ENCODE measurements at places on chromosomes 16 and 17.

- no peak for DNase-seq
Measured at GRCh38 chr16:71297341-71297634, 8.1 kb upstream of the CMTR2 start.

GRCh38 chr16:84418056-84418849, 49.9 kb downstream of the ATP2C2 start:
- DNase-seq = no peak

DNA sequence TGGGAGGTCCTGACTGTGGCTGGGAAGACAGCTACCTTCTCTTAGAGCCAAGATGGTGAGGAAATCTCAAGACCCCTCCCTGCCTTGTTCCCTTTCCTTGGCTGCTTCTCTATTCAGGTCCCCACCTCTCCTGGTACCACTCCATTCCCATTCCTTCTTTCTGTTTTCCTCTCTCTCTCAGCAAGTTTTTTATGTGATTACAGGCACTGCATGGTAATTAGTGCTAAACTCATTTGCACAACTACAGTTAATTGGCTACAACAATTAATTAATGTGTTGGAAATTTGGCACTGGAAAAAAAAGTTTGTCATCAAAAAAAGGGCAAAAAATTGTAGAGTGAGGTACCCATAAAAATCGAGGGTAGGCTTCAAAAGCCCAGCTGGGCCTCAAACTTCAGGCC, 45.3 kb downstream of the NEUROD2 start:
- DNase-seq = no peak

DNA sequence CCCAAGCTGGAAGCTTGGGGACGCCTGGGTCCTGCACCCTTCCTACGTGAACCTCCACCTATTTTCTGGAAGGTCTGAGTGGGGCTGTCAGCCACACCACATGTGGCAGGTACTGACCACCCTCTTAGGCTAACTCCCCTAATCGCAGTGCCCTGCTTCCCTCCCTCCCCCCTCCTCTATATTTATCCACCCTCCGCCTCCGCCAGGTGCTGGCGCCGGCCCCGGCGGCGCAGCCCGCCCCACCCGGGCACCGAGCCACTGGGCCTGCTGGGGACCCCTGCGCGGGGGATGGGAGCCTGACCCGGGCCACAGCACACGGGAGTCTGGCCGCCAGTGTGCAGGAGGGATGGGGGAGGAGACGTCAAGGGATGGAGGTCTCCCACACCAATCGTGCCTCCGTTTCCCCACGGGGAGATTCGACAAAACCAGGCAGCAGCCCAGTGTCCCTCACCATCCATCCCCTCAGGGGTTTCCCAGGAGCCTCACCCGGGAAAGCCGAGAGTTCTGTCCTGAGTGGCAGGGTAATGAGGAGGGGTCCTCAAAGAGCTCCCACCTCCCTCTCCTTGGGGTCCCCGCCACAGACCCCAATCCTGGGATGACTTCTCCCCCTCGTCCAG, 1.3 kb downstream of the PLEKHH3 start:
- no peak for DNase-seq

DNA sequence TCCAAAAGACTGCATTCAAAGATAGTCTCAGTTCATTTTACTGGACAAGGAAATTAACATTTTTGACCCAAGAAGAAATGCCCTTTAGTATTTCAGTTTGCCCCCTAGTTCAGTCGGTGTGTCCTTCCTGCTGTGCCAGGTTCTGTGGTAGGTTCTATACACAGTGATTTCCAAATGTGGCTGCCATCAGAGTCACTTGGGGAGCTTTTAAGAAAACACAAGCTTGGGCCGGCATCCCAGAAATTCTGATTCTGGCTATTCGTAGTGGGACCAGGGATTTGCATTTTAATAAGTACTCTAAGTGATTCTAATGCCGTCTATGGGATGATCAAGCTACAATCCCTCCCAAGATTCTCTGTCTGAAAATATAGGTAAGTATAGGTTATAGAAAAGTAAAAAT, 10.2 kb downstream of the RSPRY1 start:
- no peak for DNase-seq

DNA sequence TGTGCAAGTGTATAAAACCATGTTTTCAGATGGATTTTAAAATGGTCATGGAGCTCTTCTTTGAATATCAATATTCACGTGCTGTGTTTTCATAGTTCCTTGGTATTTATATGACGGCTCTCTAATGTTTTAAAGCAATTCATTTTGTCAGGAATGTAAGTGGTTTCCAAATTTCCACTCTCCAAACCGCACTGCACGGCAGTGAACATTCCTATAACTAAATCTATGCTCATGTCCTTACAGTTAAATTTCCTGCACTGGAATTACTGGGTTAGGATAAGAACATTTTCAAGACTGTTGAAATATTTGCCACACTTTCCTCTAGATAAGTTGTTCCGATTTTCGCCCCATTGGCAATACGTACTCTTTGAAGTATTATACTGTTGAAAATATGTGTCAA, 398.9 kb downstream of the PMP22 start:
- DNase-seq = no peak

DNA sequence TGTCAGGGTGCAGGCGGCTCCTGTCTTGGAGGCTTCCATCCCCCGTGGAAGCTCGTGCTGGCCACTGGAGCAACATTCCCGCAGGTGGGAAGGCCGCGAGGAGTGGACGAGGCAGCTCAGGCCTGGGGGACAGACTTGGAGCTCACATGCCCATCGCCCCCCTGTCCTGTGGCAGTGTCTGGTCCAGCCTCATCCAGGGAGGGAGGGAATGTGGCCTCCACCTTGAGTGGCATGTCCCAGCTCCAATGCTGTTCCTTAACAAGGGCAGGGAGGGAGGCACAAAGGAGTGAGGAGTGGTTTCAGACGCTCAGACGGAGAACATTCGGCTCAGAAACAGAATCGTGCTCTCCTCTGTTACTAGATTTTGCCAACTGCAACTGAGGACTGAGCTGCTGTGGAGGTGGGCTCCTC, 159.4 kb upstream of the CHMP6 start:
- peak; percentile 23 for DNase-seq

DNA sequence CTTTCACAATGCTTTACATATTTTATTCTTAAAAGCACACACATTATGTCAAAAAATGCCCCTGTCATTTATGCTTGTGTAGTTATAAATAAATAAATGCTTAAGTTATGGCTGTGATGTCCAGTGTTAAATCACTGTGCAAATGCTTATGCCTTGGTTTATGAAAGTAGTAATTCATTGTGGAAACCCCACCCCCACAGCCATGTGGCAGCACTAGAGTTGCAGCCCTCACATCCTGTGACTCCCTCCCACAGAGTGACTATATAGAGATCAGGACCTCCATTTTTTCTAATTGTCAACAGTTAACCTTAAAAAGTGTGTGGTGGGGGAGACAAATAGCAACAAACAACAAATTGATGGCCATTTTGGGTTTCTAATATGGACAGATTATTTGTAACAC, 2.4 kb downstream of the SKAP1 start:
- DNase-seq = no peak

- DNase-seq = no peak
Measured at GRCh38 chr16:88116121-88116520, 164.9 kb downstream of the BANP start.

- DNase-seq = no peak
Measured at GRCh38 chr16:1458336-1458976, 14.1 kb upstream of the CCDC154 start.

DNA sequence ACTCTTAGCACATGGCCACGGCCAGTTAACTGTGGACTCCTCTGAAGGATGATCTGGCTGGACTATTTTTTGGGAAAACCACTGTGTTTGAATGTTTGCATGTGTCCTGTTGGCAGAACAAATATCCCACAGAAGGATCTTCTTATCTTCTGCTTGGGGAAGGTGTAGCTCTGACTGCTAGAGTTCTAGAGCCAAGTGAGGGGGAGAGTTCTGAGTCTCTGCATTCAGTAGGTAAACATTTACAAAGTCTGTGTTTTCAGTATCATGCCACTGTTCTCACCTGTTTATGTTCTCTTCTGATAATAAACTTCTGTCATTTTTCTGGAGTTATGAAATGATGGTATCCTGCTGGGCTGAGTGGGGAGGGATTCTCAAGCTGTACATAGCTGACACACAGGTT, 241.1 kb downstream of the WWOX start:
- DNase-seq = no peak

DNA sequence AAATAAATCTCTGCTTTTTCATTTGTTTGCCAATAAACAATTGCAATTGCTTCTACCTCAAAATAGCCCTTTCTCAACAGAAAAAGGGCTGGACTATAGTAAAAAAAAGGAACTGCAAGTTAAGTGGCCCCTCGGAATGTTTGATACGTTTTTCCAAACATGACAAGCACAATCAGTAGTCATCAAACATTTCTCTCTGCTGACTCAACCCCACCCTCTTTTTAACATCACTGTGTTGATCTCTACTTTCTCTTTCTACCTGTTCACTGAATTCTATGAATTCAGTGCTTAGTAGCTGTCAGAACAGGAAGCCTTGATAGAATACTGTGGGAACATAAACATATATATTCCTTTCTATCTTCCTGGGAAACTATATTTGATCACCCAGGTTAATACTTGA, 116.5 kb upstream of the AXIN2 start:
- DNase-seq = no peak

DNA sequence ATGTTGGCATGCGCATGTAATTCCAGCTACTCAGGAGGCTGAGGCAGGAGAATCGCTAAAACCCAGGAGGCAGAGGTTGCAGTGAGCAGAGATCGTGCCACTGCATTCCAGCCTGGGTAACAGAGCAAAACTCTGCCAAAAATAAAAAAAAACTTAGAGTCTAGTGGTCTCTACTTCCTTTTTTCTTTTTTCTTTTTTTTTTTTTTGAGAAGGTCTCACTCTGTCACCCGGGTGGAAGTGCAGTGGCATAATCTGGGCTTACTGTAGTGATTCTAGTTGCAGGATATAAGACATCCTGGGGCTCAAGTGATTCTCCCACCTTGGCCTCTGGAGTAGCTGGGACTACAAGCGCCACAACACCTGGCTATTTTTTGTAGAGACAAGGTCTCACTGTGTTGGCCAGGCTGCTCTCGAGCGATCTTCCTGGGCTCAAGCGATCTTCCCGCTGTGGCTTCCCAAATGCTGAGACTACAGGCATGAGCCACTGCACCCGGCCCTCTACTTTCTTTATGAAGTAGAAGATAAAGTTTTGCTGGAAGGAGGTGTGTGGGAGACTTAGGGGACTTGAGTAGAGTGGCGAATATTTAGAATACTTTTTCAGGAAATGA, 47.9 kb upstream of the TAOK1 start:
- DNase-seq = no peak

DNA sequence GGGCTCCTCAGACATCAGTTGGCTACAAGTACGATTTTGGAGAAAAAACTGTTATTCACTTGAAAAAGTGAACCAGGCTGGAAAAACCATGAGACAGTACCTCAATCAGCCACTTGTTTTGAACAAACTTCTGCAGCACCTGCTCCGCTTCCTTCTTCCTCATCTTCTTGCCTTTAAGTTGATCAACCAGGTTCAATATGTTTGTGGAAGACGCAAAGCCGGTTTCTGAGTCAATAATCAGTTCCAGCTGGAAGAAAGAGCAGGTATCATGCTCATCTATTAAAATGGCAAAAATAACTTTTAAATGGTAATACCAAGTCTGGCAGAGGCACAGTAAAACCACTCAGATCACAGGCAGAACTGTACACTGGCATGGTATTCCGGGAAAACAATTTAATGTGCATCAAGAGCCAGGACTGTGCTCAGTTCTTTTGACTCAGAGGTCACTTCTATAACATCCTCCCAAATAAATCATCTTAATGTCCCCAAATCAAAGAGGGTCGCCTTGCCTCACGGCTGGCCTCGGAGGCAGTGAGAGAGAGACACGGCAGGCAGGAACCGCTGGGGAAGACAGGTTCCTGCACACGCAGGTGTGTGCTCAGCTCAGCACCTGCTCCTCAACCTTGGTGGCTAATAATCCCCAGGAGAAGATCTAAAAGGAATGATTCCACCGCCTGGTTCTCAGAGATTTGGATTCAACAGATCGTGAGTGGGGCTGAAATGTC, 29.7 kb downstream of the KDM8 start:
- no peak for DNase-seq

DNA sequence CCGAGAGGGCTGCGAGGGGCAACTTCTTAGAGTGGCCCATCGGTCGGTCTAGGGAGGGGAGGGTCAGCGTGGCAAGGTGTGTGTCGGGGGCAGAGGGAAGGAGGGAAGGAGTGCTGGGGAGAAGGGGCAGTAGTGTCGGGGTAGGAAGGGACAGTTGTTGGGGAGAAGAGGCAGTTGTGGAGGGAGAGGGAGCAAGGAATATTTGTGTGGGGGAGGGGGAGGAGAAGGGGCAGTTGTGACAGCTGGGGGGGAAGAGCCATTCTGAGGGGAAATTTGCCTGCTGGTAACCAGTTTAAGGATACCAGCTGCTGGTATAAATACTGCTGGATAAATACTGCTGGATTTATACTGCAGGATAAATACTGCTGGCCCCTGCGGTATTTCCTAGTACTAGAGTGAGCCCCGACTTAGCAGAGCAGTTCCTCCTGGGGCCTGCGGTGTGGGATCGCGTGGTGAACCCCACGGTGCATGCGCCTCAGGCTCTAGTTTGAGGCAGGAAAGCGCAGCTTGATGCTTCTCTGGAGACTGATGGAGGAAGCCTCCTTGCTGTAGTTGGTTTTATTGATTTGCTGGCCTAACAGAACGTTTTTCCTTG, 309 bp downstream of the DNAH2 start:
- no peak for DNase-seq

- peak; percentile 27 for DNase-seq
Measured at GRCh38 chr17:39069114-39069756, 82.2 kb downstream of the PLXDC1 start.

- no peak for DNase-seq
Measured at GRCh38 chr16:72169708-72170107, 2.2 kb downstream of the PMFBP1 start.

GRCh38 chr16:46871597-46871996, 12.6 kb upstream of the GPT2 start:
- DNase-seq = no peak

DNA sequence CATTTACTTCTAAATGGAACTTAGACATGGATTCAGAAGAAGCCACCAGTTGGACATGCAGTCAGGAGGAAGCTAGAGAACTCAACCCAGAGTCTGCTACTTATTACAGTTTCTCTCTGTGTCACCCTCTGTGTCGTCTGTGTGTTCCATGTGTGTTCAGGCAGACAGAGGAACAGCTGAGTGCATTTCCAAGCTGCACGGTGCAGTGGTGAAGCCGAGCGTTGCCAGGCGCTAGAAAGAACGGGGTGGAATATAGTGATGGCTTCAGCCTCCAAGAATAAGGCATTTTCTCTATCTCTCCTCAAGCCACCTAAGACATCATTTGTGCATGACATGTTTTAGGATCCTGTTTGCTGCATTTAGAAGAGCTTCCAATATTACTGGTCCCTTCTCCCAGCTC, 101.1 kb upstream of the CCL2 start:
- no peak for DNase-seq

- no peak for DNase-seq
Measured at GRCh38 chr17:63086483-63087185, 120.6 kb downstream of the TANC2 start.

GRCh38 chr17:20291853-20292252, 175.5 kb downstream of the LGALS9B start:
- no peak for DNase-seq

Measured in dermis microvascular lymphatic vessel endothelial cell (primary cell).